HT1080 (cell line): ENCODE measurements at places on chromosomes 4 and X. TPM values are rescaled to one million over a fixed set of nuclear protein-coding genes. Genes with fewer than 3 reads are reported as not detected.

APEX2 gene
- 25.2 and 31.5 TPM in 2 replicates for total RNA-seq

MSANTD1 gene
- not detected in 2 replicates for total RNA-seq

HMX1 gene
- total RNA-seq, result not detected in 2 replicates

GK gene
- 5.6 and 7.8 TPM in 2 replicates for total RNA-seq

SCARB2 gene
- 76.0 and 79.0 TPM in 2 replicates for total RNA-seq

GCNA gene
- 0.87 and 1.4 TPM in 2 replicates for total RNA-seq

FAM184B gene
- total RNA-seq, result 0.02 TPM in 1 of 2 replicates, not detected in the other

CLCN5 gene
- total RNA-seq, result 2.9 and 3.0 TPM in 2 replicates

NPY2R gene
- total RNA-seq, result not detected in 2 replicates

MFAP3L gene
- 8.2 and 18.2 TPM in 2 replicates for total RNA-seq

TENM3 gene
- total RNA-seq, result 31.0 and 54.1 TPM in 2 replicates

QRFPR gene
- total RNA-seq, result not detected in 2 replicates

NOX1 gene
- total RNA-seq, result 0.18 TPM in 1 of 2 replicates, not detected in the other

LNX1 gene
- 0.87 and 1.3 TPM in 2 replicates for total RNA-seq

TAF7L gene
- not detected in 2 replicates for total RNA-seq

TREX2 gene
- 0.84 and 1.8 TPM in 2 replicates for total RNA-seq

WAS gene
- 0.20 and 0.47 TPM in 2 replicates for total RNA-seq

NAP1L3 gene
- total RNA-seq, result 8.0 and 8.9 TPM in 2 replicates

MANBA gene
- total RNA-seq, result 18.4 and 21.7 TPM in 2 replicates

ZNF630 gene
- total RNA-seq, result not detected in 2 replicates

PLK4 gene
- 31.0 and 57.3 TPM in 2 replicates for total RNA-seq

AFM gene
- total RNA-seq, result not detected in 2 replicates

SLC49A3 gene
- total RNA-seq, result 0.07 TPM in 1 of 2 replicates, not detected in the other

CFAP99 gene
- not detected in 2 replicates for total RNA-seq

AR gene
- total RNA-seq, result 3.9 and 5.9 TPM in 2 replicates

HSPA4L gene
- total RNA-seq, result 6.6 and 8.8 TPM in 2 replicates

HPGDS gene
- not detected in 2 replicates for total RNA-seq

TCEAL7 gene
- not detected in 2 replicates for total RNA-seq

AMTN gene
- total RNA-seq, result 0.45 TPM in 1 of 2 replicates, not detected in the other
